ENCODE measurements at places on chromosomes 2 and 18.

- no peak for DNase-seq
Observed at GRCh38 chr2:197205585-197206215, 104.9 kb downstream of the ANKRD44 start.

DNA sequence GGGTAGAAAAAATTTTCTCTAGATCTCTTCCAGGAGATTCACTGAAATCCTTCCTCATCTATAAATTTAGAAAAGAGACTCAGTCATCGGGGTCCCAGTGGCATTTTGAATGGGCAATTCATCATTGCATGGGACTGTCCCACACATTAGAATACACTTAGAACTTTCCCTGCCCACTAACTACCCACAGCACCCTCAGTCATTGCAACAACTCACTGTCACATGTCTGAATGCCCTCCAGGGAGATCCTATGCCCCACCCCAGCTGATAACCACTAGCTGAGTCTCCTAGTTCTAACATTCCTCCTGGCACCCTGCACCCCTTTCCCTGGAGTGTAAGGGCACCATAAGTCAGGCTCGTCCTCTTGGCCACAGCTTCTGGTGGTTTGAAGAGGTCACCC is 89.6 kb downstream of the INSIG2 start:
- DNase-seq: no peak

- DNase-seq: no peak
Observed at GRCh38 chr2:153196378-153197058, 282.0 kb downstream of the RPRM start.

DNA sequence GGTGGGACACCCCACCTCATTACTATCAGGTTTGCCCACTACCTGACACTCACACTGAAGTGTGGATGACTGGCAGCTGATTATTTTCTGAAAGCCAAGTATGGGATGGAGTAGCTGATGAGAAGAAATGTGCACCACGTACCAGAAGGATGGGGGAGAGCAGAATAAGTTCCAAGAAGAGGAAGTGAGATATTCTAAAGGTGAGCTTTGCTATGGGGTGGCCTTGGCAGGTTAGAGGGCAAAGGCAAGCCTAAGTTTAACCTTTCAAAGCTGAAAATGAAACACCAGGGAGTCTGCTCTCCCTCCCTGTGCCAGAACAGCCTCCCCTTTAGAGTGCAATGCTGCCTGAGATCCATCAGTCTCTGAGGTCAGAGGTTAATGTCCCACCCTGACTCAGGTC is 196.1 kb upstream of the OSR1 start:
- DNase-seq: no peak

- DNase-seq: no peak
Observed at GRCh38 chr2:149204686-149205085, 125.7 kb upstream of the LYPD6 start.

DNA sequence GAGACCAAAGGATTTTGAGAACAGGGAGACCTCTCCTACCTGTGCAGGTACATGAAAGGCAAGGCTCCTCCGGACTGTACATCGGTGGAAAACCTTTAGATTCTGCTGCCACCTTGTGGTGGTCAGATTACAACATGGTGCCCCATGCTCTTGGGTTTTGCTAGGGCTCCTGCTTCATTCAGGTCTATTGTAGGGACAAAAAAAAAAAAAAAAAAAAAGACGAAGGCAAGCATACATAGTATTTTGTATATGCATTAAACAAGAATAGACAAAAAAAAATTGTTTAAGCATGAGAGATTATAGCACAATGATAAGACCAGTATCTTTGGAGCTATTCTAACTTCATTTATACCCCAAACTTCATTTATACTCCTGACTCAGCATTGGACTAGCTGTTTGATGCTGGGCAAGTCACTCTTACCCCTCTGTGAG is 27.4 kb upstream of the SPR start:
- DNase-seq: no peak

- DNase-seq: no peak
Observed at GRCh38 chr2:199462956-199463692, 5.4 kb upstream of the SATB2 start.

DNA sequence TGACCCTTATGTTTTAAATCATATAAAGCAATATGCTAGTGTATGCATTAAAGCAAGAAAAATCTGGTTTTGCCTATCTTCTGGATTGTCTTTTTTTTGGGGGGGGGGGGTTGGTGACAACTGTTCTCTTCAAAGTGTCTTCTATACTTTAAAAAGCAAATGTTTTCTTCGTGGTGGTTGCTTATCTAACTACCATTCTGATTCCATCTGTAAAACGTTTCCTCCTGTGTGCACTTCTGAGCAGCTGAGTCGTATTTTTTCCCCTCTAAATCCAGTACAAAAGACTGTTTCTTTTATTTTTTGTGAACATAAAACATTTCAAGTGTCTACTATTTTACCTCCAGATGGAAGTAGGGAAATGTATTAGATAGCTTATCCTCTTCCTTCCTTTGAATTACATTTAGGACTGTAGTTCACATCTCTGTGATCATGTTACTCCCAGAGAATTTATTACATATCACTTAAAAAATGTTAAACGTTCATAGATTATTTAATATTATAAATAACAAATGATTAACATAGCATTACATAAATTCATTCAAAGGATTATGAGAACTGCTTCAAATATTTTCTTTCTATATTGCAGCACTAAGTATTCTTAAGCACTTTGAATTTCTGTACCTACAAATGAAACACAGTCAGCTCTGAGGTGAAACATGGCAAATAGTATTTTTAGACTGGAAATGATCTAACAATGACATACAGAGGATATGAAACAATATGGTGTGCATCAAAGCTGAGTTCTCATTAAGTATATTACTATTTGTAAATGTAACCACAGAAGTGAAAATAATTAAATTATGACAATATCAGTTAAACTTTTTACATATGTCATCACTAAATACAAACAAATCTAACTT is 56.4 kb downstream of the SCN3A start:
- no peak for DNase-seq

DNA sequence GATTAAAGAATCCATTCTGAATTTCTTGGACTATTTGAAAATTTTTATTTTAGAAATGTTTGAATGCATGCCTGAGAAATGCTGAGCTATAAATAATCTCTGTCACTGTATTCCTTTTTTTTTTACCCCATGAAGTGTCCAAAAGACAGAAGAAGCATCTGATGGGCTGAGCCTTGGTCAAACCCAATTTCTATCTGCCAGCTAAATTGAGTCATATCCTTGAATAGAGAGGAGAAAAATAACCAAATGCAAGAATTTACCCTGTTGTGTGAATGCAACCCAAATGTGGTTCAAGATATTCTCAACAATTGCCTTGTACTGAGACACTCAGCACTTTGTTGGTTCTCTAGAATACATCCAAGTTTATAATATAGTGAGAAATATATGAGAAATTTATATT is 223.5 kb downstream of the UBE2E3 start:
- DNase-seq: no peak

- no peak for DNase-seq
Observed at GRCh38 chr2:13650586-13651180, 933.9 kb downstream of the TRIB2 start.

- no peak for DNase-seq
Observed at GRCh38 chr2:164810843-164811242, 30.8 kb downstream of the COBLL1 start.

DNA sequence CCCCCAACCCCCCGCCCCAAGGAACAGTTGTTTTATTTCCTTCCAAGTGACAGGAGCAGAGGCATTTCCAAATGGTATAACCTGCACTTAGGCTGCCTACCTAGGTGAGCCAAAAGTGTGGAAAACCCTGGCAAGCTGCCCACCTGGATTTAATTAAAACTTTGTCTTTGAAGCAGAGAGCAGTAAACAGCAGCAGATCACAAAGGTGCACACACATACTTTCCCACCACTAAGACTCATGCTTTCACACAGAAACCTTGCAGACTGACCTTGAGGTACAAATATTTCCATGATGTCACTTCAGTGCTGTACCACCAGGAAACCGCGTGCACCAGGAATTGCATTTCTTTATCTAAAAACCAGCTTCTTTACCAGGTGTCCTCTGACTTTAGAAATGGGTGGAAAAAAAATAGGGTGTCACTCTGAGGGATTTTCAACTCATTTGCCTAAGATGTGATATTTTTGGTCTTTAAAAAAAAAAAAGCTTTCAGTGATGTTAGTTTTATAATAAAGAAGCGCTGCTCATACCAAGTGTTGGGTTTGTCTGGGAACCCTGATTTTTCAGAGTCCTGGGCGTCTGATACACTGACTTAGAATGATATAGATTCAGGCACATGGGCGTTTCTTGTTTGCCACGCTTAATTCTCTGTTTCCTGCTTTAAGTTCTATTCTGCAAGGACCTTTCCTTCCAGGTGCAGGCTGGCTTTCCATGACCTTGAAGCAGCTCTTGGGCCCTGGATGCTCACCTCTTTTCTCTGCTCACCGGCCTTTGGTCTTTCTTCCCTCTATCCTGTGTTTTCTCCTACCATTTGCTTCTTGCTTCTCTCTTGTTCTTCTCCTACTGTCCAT is 70.7 kb upstream of the BCL2L11 start:
- DNase-seq: no peak

DNA sequence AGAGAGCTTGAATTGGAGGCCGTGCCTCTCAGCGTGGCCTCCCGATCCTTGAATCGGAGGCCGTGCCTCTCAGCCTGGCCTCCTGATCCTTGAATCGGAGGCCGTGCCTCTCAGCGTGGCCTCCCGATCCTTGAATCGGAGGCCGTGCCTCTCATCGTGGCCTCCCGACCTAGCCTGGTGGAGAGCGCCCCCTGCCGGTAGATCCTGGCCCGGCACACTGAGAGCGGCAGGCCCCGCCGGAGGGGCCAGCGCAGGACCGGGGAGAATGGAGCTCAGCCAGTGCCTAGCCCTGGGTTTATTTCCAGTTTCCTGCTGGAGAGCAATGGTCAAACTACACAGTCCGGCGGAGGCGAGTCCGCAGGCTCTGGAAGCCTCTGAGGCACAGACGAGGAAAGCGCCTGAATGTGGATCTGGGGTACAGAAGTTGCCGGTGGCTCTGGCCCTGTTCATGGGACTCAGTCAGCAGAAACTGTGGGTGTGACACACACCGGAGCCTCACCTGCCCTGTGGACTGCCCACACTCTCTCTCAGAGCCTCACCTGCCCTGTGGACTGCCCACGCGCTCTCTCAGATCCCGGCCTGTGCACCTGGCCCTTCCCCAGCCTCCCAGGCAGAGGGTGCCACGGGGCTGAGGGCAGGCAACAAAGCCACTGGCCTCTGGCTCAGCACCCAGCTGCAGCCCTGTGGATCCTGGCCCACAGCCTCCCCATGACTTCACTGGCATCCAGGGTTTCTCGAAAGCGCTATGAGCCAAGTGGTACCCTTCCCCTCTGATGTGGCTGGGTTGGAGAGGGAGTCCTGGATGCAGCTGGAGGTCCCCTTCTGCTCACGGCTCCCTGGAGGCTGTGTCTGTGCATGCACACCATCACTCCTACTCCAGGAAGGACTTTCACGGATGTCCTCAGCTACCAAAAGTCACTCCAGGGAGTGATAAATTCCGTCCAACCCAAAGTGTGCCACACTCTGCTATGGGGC is 1.5 kb downstream of the IL36B start:
- DNase-seq: no peak

DNA sequence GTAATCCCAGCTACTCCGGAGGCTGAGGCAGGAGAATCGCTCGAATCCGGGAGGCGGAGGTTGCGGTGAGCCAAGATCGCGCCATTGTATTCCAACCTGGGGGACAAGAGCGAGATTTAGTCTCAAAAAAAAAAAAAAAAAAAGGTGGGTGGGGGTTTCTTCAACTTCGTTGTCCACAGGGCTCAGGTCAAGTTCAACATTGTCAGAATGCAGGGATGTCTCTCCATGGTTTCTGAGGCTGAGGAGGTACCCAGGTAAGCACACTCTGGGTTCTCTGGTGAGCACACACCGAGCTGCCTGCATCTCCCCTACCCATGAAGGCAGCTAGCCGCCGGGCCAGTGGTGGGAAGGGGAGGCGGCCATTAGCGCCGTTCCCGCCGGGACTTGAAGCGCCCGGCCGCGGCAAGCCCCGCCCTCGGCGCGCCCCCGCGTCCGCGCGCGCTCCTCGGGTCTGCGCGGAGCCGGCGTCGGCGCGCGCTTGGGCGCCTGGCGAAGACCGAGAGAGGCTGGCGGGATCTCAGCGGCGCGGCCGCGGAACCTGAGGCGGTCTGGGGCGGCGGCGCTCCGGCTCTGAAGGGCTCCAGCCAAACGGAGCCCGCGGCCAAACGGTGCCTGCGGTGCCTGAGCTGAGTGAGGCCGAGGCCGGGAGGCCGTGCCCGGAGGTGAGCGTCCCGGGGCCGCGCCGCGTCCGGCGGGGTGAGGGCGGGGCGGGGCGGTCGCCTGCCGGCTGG is at the start of gene UBXN2A:
Gene UBXN2A (plus strand): TSS at position 477 of the 731 bp plus-strand sequence. CDS start 17,852 bp downstream, outside the sequence.
- DNase-seq: no peak

- DNase-seq: no peak
Observed at GRCh38 chr2:168006498-168006897, 240.9 kb downstream of the STK39 start.

- DNase-seq: no peak
Observed at GRCh38 chr2:15649561-15650255, 58.0 kb downstream of the DDX1 start.

DNA sequence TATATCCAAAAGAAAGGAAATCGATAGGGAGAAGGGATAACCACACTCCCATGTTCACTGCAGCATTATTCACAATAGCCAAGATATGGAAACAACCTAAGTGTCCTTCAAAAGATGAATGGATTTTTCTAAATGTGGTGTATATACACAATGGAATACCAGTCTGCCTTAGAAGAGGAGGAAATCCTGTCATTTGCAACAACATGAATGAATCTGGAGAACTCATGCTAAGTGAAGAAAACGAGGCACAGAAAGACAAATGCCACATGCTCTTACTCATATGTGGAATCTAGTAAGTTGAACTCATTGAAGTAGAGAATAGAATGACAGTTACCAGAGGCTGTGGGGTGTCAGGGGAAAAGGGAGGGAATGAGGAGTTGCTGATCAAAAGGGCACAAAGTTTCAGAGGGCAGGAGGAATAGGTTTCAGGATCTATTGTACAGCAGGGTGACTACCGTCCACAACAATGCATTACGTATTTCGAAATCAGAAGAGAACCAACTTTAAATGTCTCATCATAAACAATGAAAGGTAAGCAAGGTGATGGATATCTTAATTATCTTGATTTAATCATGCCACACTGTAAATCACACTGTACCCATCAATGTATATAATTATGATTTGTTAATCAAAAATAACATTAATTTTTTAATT is 46.1 kb downstream of the SIGLEC15 start:
- DNase-seq: no peak

GRCh38 chr2:33204945-33205344 is 258.2 kb downstream of the LTBP1 start:
- DNase-seq: no peak

GRCh38 chr2:217999595-217999959 is 3.2 kb downstream of the TNS1 start:
- no peak for DNase-seq

GRCh38 chr18:12255626-12256026 is 1.5 kb downstream of the CIDEA start:
- no peak for DNase-seq

GRCh38 chr2:203062126-203062525 is 47.5 kb downstream of the NBEAL1 start:
- DNase-seq: no peak

DNA sequence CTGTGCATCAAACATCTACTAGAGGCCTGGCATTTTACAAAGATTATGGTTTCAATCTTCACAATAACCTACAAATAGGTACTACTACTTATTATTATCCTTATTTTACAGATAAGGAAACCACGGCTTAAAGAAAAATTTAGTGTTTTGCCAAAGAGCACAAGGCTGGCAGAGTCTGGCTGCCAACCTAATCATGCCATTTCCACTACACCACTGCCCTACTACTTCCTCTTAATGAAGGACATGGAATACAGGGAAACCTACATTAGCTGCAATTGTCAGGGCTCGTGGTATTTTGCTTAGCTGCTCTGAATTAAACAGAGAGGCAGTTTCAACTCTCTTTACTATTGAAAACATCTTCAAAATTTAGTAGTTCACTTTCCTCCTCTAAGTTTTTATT is 5.9 kb downstream of the MBOAT2 start:
- no peak for DNase-seq
